Heart left ventricle (tissue), 16 donors: ENCODE measurements at places on chromosomes 3 and 15.

- no peaks in the 10 kb centered on the region for H3K36me3 ChIP-seq
- H3K4me1 ChIP-seq: peaks cover 74% of the 10 kb centered on the region
- H3K27me3 ChIP-seq: no peaks in the 10 kb centered on the region
- peak overlapping the region; percentile 1 for H3K27ac ChIP-seq
These were observed 35.8 kb downstream of the IQGAP1 start for GRCh38 chr15:90423801-90424319.

GRCh38 chr3:52019352-52020080 lies 23.8 kb upstream of the RPL29 start:
- H3K27ac ChIP-seq: peak overlapping the region; percentile 95
- no peaks in the 10 kb centered on the region for H3K36me3 ChIP-seq
- H3K4me1 ChIP-seq: peaks cover 89% of the 10 kb centered on the region
- H3K27me3 ChIP-seq: no peaks in the 10 kb centered on the region
- DNase-seq: peak; percentile 83

DNA sequence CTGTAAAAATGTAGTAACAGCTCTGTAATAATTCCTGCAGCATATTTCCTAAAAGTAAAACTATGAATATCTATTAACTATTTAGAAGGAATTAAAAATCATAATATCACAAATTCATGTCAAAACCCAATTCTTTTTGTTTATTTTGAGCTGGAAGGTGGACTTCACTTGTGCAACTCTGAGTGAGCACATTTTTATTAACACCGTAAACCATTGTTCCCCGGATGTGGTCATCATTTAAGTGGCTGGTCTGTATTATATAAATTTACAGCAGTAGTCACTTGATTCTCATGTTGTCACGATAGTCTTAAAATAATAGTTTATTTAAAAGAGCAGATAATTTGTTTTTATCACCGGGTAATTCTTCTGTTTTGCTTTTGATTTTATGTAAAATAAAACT lies 43.0 kb upstream of the UTS2B start:
- no peak overlapping the region for H3K4me3 ChIP-seq
- peaks cover 43% of the 10 kb centered on the region for H3K36me3 ChIP-seq
- H3K27ac ChIP-seq: no peak overlapping the region
- no peaks in the 10 kb centered on the region for H3K27me3 ChIP-seq

- H3K4me3 ChIP-seq: no peak overlapping the region
- H3K4me1 ChIP-seq: no peaks in the 10 kb centered on the region
- H3K27ac ChIP-seq: no peak overlapping the region
- no peak for DNase-seq
These were observed 324.0 kb upstream of the ROPN1 start for GRCh38 chr3:124316034-124316287.

- no peak overlapping the region for H3K27ac ChIP-seq
- H3K27me3 ChIP-seq: peaks cover 27% of the 10 kb centered on the region
- no peak overlapping the region for H3K4me3 ChIP-seq
- H3K36me3 ChIP-seq: no peaks in the 10 kb centered on the region
- no peaks in the 10 kb centered on the region for H3K4me1 ChIP-seq
These were observed 3.1 kb downstream of the PRR23E start for GRCh38 chr3:127196002-127196401.

- H3K27me3 ChIP-seq: no peaks in the 10 kb centered on the region
- DNase-seq: no peak
- no peaks in the 10 kb centered on the region for H3K4me1 ChIP-seq
- H3K27ac ChIP-seq: no peak within 1 kb of the TSS
- H3K36me3 ChIP-seq: no peaks in the 10 kb centered on the region
These were observed at the start of gene CCR5 for GRCh38 chr3:46370839-46371518. Gene CCR5, plus strand, starts transcription at chr3:46370946. Its CDS starts 1,957 bp downstream, at chr3:46372903.

GRCh38 chr3:179247289-179248015 lies 3.5 kb downstream of the KCNMB3 start:
- H3K27me3 ChIP-seq: no peaks in the 10 kb centered on the region
- no peaks in the 10 kb centered on the region for H3K36me3 ChIP-seq
- no peak for DNase-seq
- H3K27ac ChIP-seq: no peak overlapping the region
- H3K4me3 ChIP-seq: no peak overlapping the region

- DNase-seq: no peak
- peaks cover 2% of the 10 kb centered on the region for H3K4me1 ChIP-seq
- H3K36me3 ChIP-seq: no peaks in the 10 kb centered on the region
- H3K4me3 ChIP-seq: no peak overlapping the region
These were observed 33.3 kb downstream of the GABPB1 start for GRCh38 chr15:50321680-50322210.

GRCh38 chr15:36658898-36659639 lies 79.6 kb downstream of the CDIN1 start:
- no peaks in the 10 kb centered on the region for H3K36me3 ChIP-seq
- H3K27ac ChIP-seq: no peak overlapping the region
- no peaks in the 10 kb centered on the region for H3K27me3 ChIP-seq
- H3K4me3 ChIP-seq: no peak overlapping the region

GRCh38 chr15:31147944-31148296 lies 46.4 kb upstream of the TRPM1 start:
- H3K4me3 ChIP-seq: no peak overlapping the region
- no peaks in the 10 kb centered on the region for H3K36me3 ChIP-seq
- no peaks in the 10 kb centered on the region for H3K27me3 ChIP-seq
- no peak overlapping the region for H3K27ac ChIP-seq

GRCh38 chr3:64916192-64916798 lies 228.5 kb upstream of the ADAMTS9 start:
- H3K27ac ChIP-seq: no peak overlapping the region
- DNase-seq: no peak
- H3K4me3 ChIP-seq: no peak overlapping the region
- peaks cover 26% of the 10 kb centered on the region for H3K4me1 ChIP-seq

- DNase-seq: no peak
- no peaks in the 10 kb centered on the region for H3K36me3 ChIP-seq
- no peaks in the 10 kb centered on the region for H3K4me1 ChIP-seq
- H3K27ac ChIP-seq: no peak overlapping the region
These were observed 26.6 kb upstream of the TAFA4 start for GRCh38 chr3:68958932-68959331.

DNA sequence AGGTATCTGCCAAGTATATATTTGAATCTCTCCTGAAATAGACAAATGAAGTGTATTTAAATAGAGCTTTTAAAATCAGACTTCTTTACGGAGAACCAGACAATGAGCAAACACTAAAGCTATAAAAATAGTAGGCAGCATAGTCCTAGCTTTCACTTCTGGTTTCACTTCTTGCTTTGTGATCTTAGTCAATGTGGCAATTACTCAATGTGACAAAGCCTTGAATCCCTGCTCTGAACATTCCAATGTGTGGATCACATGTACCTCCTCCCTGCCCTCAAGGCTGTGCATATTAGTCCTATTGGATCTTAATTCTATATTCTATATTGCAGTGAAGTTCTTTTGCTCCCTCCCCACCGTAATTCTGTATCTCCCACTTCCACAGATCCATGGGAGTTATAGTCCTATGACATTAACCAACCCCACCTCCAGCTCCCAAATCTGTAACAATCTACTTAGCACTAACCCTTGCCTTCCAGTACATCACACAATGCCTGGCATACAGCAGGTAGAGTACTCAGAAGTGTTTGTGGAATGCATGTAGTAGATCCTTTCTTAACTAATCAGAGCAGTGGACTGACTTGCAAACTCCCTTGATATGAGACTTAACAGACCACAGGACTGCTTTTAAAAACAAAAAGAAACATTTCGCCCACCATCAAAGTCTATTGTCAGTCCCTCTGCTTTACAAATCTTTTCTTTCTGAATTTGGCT lies 24.3 kb upstream of the CP start:
- no peak overlapping the region for H3K4me3 ChIP-seq
- no peaks in the 10 kb centered on the region for H3K27me3 ChIP-seq
- H3K36me3 ChIP-seq: no peaks in the 10 kb centered on the region
- no peaks in the 10 kb centered on the region for H3K4me1 ChIP-seq
- no peak overlapping the region for H3K27ac ChIP-seq

DNA sequence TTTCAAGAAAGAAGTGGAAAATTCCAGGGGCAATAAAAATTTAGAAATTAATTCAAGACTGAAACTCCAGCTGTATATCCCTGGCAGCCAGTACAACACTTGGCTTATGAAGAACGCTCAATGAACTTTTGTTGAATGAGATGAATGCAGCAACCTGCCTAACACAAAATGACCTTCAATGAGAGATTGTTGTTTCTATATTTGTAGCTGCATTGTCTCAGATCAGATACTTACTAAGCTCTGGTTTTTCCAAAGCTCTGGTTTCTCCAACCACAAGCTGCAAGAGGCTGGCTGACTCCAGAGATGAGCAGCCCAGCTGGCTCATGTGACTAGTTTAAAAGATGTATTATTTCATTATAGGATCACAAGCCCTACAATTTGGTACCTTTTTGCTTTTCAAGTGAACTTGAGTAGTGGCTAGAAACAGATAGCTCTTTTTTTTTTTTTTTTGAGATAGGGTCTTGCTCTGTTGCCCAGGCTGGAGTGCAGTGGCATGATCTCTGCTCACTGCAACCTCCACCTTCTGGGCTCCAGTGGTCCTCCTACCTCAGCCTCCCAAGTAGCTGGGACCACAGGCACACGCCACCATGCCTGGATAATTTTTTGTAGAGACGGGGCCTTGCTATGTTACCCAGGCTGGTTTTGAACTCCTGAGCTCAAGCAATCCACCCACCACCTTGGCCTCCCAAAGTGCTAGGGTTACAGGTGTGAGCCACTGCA lies 57.4 kb downstream of the UMPS start:
- DNase-seq: no peak
- no peaks in the 10 kb centered on the region for H3K36me3 ChIP-seq
- H3K27ac ChIP-seq: peak overlapping the region; percentile 81
